Natural killer cell (primary cell): ENCODE measurements at places on chromosomes 1 and 21.

DNA sequence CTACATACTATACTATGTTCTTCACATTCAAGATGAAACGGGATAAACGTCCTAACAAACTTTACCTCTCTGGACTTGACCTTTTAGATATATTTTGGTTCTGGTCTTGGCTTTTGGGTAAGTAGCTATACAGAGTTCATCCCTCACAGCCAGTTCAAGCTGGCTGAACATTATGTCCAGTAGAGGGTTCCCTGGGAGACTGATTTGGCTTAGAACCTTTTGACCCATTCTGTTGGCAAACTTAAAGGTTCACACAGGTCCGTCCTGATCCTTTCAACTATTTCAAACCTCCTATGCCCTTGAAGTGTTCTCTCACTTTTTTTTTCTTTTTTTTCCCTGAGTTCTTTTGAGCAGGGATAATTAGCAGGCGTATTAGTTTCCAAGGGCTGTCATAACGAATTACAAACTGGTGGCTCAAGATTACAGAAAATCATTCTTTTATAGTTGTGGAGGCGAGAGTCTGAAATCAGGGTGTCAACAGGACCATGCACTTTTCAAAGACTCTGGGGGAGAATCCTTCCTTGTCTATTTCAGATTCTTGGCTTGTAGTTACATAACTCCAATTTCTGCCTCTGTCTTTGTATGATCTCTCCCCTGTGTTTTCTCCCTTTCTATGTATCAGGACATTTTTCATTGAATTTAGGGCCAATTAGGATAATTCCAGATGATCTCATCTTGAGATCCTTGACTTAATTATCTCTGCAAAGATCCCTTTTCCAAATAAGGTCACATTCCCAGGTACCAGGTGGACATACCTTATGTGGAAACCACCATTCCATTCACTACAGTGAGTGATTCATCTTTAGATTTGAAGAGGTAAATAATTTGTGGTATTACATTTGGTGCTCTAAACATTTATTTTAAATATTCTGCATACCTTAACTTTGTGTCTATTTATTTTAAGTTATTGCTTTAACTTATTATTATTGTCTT lies 257.4 kb upstream of the USP25 start:
- DNase-seq = no peak

GRCh38 chr1:236133802-236134201 lies 8.5 kb upstream of the GPR137B start:
- no peak for DNase-seq

GRCh38 chr1:116931016-116931918 lies 21.6 kb downstream of the PTGFRN start:
- DNase-seq = no peak

DNA sequence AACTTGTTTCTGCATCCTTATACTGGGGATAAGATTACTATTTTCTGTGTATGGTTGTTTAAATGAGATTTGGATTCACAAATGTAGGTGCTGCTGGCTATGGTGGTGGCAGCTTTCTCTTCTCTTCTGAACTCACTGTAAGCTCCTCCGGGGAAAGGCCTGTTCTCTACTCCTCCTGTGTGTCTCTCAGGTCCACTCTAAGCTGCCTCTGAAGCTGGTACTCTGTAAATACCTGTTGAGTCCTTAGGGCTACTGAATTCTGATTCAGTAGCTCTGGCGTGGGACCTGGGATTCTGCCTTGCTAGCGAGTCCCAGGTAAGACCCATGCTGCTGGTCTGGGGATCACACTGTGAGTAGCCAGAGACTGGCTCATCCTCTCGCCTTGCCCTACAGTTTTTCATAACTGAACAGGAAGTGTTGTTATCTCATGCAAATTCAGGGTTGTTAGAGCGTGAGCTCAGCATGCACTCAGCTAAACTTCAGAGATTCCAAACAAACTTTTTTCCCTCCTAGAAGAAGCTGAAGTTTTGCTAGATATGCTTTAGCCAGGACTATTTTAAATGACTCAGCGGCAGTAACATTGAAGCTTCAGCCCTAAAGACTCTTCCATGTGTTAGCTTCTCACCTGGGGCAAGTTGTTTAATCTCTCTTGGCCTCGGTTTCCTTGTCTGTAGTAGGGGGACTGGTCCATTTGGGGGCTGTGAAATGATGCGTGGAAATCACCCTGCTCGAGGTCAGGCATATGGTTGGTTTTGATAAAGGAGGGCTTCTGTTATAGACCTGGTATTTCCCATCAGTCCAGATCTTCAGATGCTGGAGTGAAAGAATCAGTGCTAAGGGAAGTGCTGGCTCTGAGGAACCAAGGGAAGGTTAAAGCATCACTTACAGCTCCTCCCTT lies 271.5 kb upstream of the TMEM51 start:
- DNase-seq = no peak

DNA sequence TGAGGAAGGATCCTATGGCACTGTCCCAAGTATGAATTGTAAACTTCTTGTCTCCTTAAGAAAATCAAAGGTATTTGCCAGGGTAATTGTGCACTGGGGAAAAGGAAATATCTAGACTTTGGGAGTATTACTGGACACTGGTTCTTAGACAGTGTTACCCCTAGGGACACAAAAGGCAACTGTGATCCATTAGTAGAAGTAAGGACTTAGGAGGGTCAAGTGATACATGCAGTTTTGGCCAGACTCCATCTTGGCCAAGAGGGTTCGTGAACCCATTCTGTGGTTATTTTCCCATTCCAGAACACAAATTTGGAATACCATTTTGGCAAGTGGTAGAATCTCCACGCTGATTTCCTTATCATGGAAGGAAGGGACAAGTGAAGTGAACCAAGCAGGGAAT lies 98.1 kb downstream of the TM2D1 start:
- DNase-seq = no peak

DNA sequence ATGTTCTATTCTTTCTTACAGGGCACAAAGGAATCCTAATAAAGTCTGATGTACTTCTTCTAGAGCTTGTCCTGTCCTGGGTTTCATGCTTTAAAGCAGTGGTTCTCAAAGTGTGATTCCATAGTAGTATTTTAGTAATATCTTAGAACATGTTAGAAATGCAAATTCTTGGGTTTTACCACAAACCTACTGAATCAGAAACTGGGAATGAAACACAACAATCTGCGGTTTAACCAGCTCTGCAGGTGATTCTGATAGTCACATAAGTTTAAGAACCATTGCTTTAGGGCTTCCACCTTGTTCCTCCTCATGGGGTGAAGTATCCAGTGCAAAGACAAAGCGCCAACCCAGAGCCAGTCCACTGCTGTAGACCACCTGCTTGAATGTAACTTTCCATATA lies 41.1 kb downstream of the NGF start:
- no peak for DNase-seq

DNA sequence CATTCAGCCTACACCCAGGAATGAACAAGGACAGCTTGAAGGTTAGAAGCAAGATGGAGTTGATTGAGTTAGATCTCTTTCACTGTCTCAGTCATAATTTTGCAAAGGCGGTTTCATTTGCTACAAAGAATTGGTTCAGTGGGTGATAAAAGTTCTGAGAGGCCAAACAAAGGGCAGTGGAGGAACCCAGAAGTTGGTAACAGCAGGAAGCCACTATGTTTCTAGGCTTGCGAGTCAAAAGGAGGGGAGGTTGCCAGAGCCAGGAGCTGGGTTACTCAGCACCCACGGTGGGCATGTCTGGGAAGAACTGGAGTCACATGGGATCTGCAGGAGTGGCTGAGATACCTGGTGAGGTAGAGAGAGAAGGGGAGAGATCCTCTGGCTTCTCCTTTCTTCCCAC lies 64.2 kb upstream of the MRPS6 start:
- no peak for DNase-seq

DNA sequence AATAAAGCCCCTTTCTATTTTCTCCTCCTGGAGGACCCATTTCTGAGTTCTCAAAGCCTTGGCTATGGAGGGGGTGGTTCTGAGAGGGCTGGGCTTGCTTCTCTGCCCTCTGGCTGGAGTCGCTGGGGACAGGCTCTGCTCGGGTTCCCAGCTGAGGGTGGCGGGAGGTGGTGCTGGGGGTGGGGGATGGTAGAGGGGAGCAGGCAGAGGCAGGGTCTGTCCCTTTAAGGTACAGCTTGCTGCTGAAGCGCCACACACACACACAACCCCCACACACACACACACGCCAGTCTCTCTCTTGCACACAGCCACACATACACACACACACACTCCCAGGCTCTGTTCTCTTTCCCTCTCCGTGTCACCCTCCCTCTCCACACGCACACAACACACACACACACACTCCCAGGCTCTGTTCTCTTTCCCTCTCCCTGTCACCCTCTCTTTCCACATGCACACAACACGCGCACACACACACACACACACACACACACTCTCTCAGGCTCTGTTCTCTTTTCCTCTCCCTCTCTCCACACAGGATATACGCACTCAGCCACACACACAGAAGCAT lies 69.8 kb upstream of the SSBP3 start:
- DNase-seq = no peak
